ENCODE measurements at places on chromosomes 13 and 19.
A peak's percentile ranks its signal among the peaks of the same experiment; 100 is the strongest.

- no peak for DNase-seq
Observed at GRCh38 chr19:14957464-14957863, 16.2 kb downstream of the OR7C2 start.

- DNase-seq = no peak
Observed at GRCh38 chr13:37132211-37132610, 26.7 kb upstream of the CSNK1A1L start.

DNA sequence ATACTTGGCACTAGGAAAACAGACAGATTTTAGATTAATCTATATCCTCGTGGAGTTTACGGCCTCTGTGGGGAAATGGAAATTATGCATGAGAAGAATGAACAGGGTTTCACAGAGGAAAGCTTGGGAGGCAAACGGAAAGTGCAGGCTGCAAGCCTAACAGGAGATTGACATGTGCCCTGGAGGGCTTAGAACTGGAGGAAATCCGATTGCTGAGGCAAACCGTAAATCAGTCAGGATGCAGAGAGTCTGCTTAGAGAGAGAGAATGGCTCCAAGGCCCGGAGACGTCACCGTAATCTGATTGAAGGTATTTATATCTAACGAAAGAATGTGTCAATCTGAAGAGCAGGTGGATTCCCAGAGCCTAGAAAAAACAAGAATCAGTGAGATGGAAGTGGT, 143.2 kb downstream of the KATNAL1 start:
- no peak for DNase-seq

DNA sequence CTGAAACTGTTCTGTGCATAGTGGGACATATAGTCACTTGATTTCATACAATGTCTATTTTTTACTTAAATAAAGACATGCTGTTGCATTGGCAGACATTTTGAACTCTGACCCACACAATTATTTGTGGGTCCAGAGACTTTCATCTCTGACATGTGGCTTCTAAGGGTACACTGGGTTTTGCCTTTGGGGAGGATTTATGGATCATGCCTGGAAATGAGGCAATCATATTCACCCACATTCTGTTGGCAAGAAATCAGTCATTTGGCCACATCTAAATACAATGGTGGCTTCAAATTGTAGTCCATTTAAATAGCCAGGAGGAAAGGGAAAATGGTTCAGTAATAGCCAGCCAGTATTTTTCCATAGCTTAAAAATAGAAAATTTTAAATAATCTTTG, 238.3 kb upstream of the KLF12 start:
- DNase-seq = no peak

DNA sequence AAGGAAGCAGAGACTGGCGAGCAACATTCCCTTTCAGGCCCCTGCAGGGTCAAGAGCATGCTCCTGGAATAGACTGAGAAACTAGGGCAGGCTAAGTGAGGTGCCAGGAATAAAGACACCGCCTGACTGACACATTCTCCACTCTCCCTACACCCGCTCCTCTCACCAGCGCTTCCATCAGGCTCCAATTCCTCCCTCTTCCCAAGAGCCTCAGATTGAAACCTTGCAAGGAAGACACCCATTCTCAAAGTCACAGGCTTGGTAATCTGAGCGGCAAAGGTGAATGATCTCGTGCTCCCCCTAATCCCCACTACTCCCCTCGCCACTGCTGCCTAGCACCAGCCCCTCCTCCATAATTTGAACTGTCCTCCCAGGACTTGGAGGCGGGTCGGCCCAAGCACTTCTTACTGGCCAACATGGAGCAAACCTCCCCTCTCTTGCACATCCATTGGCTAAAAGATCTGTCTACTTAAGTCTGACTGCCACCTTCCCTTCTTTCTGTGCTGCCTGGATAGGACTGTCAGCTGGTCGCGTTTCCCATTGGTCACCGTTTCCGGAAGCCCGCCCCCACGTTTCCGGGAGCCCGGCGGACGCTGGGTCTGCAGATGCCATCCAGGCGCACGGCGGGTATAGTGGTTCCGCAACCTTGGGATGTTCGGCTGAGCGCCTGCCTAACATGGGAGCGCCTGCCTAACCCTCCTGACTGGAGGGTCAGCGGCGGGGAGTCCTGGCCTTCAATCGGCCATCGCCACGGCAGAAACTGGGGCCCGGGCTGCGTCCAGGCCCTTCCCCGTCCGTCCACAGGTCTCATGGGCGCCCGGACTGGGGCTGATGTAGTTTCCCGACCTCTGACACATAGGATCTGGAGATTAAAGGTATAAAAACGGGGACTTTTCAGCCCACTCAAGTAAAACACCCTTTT, 33.6 kb downstream of the ZNF383 start:
- peak; percentile 95 for DNase-seq

DNA sequence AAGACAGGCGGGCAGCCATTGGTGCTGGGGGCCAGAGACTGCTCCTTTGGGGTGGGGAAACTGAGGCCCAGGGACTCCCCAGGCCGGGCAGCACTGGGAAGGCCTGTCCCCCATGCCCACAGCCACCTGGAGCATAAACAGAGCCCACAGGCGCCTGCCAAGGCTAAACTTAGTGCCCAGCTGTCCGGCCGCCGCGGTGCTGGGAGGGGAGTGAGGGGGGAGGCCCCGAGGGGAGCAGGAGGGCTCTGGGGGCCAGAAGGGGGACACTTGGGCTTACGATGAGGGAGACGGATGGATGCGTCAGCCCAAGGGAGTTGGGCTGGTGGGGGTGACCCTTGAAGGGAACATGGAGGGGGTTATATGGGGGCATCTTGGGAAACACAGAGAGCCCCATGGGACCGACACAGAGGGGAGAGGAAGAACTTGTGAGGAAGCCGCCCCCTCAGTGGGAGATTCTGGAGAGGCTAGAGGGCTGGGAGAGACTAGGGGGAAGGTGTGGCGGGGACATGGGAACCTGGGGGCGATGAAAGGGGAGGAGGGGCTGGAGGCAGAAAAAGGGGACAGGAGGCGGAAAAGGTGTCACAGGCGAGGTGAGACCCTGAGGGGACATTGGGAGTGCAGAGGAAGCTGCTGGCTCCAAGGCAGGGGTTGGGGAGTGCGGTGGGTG, 2.2 kb downstream of the CERS1 start:
- no peak for DNase-seq

DNA sequence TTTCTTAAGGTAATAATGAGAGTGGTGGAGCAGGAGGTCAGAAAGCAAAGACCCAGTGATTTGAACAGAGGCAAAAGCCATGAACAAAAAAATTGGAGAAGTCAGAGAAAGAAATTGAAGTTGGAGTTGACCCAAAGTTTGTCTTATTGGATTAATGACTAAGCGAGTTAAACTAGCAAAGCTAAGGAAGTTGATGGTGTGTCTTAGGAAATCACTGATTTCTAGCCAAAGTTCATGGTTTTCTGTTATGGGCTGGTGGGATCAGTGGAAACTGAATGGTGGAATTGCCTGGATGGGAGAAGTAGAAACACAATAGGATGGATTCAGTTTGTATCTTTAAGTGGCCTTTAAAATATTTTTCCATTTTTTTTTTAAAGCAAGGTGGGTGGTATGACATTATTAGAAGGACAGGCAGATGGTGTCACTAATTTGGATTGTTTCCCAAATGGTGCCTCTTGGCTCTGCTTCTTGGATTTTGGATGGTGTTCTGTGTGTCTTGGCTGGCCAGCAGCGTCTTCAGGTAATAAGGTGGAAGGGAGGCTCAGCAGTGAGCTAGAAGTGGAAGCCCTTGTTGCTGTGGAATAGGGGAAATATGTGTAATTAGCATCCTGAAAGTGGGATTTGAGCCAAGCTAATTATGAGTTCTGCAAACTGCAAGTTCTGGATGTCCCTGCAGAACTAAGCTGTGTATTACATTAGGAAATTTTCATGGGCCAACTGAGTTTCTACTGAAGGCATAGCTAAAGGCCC, 302.9 kb downstream of the LMO7 start:
- DNase-seq = no peak

GRCh38 chr13:32370805-32371204, 55.5 kb downstream of the BRCA2 start:
- no peak for DNase-seq

DNA sequence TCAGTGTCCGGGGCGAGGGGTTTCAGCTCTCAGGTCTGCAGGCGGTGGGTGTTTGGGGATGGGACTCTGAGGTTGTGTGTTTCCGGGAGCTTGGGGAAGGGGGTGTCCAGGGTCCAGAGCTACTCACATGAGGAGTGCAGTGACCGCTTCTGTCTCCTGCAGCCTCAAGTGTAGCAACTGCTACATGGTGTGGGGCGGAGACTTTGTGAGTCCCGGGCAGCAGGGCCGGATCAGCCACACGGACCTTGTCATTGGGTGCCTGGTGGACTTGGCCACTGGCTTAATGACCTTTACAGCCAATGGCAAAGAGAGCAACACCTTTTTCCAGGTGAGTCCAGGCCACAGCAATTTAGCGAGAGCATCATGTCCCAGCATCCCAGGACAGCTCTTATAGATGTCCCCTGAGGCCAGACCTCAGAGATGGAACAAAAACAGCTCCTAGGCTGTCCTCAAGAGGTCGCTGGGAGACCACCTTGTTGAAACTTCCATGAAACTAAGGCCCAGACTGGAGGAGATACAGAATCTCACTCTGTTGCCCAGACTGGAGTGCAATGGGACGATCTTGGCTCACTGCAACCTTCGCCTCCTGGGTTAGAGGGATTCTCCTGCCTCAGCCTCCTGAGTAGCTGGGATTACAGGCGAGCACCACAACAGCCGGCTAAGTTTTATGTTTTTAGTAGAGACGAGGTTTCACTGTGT, 44.9 kb downstream of the RYR1 start:
- peak; percentile 65 for DNase-seq

DNA sequence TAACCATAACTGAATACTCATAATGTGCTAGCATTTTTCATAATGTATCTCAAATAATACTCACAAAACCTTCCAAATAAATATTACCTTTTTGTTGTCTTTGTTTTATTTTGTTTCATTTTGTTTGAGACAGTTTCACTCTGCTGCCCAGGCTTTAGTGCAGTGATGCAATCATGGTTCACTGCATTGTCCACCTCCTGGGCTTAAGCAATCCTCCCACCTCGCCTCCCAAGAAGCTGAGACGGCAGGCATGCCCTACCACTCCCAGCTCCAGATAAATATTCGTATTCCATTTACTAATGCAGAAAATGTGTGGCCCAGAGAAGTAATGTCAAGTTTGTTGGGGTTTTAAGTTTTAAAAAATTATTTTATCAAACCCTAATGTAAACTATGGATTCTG, 739.1 kb downstream of the GPC5 start:
- no peak for DNase-seq
